Cardiac septum (tissue), 1 donor: ENCODE measurements at places on chromosomes 4 and X. TPM values are rescaled to one million over a fixed set of nuclear protein-coding genes. Genes with fewer than 3 reads are reported as not detected.

DNA sequence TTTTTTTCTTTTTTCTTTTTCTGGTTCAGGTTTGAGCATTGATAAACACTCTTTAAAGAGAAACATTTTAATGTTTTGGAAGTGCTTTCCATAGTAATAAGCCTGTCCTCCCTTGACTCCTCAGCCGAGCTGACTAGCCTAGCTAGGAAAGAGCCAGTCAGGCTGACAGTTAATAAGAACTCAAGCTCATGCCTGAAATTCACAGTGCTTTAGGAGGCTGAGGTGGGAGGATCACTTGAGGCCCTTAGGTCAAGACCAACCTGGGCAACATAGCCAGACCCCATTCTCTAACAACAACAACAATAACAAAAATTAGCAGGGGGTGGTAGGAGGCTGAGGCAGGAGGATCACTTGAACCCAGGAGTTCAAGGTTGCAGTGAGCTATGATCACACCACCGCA lies 53.4 kb upstream of the ZCCHC13 start:
- DNase-seq: no peak

GRCh38 chr4:114900934-114901333 lies 212.5 kb downstream of the NDST4 start:
- DNase-seq: no peak

- DNase-seq: no peak
These were observed 192.7 kb upstream of the LEF1 start for GRCh38 chr4:108361446-108361820.

DNA sequence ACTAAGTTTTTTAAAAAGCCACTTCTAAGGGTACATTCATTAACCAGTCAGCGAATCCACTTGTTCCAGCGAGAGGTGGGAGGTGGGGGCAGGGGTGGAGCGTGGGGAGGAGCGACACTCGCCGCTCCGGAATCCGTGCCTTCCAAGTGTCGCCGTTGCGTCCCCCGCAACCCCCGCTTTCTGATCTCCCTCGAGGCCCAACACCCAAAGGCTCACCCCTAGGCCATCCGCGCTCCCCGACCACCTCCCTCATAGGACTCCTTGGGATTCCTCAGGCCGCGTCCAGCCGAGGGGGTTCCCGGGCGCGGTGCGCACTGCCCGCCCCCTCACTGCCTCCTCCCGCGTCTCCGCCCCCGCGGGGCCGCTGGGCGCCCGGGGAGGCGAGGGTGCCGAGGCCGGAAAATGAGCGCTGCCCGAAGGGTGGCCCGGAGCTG lies 108.1 kb upstream of the STOX2 start:
- DNase-seq: peak; percentile 79

GRCh38 chrX:53039236-53039635 lies 9.4 kb upstream of the GPR173 start:
- DNase-seq: no peak

GRCh38 chr4:76749355-76749754 lies 148.6 kb downstream of the SOWAHB start:
- no peak for DNase-seq

DNA sequence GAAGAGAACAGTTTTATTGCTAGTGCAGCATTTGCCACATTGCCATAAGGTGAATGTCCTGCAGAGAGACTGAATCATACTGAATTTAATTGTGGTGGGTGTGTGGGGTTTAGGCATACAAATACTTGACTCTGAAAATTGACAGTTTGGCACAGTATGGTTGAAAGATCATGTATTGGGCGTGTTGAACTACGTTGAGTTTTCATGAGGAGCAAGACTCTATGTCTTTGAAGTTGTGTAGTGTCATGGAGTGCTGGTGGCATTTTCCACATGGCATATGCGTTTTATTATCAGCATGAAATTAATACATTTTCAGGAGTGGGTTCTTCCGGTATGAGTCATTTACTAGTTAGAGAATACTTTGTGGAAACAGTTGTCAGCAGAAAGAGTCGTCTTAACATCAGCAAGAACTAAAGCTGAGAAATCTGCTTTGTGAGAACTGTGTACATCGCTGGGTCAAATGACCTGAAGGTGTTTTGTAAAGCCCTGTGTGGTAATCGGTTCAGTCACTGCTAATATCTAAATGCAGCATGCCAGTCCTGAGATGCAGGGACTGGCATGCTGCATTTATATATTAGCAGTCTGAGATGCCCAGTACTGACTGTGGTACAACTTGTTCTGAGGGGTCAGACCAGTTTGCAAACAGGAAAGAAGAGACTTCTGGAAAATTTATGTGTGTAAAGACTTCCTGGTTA lies 50.3 kb downstream of the ARHGAP10 start:
- DNase-seq: no peak

DNA sequence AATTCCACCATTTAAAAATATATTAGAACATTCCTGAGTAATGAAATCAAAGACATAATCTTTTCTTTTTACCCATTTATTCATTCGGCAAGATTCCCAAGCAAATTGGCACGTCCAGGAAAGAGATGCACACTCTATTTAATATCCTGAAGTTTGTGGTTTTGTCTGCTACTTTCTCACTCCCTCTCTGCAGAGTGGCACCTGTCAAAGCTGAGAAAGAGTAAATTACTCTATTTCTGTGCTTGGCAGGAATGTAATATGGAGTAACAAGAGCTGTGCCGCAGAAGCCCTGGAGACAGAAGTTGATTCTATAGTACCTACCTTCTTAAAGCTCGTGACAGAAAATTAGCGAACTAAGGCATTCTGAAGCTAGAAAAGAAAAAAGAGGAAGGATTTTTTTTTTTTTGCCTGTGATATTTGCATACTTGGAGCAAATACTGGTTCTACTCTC lies 5.5 kb downstream of the GSTCD start:
- no peak for DNase-seq

DNA sequence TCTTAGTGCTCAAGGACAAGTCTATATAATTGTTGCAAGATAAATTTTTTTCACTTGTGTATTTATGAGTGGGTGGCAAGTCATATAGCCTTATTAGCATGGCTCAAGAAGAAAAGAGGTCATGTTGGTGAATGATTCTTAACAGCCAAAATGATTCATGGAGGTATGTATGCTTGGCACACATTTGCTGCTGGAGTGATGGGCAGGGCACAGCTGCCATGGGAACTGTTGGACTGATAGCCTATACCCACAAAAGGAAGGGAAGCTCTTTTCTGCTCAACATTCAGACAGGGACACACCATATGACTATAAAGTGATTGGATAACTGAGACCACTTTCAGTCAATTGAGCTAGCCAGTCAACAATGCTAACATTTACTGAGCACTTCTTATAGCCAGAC lies 46.8 kb upstream of the PITX2 start:
- no peak for DNase-seq

DNA sequence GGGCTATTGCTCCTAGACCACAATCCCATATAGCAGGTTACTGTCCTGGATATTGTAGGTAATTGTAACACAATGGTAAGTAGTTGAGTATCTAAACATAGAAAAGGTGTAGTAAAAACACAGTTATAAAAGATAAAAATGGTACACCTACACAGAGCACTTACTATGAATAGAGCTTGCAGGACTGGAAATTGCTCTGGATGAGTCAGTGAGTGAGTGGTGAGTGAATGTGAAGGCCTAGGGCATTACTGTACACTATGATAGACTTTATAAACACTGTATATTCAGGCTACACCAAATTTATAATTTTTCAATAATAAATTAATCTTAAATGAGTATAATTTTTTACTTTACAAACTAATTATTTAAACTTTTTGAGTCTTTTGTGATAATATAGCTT lies 425.7 kb downstream of the PABPC4L start:
- DNase-seq: no peak

DNA sequence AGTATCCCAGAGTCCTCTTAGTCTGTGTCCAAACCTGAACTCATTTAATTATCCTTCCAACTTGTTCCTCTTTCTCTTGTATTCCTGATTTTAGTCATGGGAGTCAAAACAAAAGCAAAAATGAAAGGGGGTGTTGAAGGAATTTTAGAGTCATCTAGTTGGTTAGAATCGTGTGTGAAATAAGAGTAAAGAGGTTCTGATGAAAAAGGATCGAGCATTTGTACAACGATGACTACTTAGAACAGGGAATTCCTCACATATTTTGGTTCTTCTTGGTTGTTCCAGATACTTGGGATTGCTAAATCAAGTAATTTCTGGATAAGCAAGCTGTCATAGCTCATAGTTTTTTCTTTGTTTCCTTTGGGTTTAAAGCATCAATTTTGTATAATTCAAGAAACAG lies 194.4 kb downstream of the BCOR start:
- no peak for DNase-seq

DNA sequence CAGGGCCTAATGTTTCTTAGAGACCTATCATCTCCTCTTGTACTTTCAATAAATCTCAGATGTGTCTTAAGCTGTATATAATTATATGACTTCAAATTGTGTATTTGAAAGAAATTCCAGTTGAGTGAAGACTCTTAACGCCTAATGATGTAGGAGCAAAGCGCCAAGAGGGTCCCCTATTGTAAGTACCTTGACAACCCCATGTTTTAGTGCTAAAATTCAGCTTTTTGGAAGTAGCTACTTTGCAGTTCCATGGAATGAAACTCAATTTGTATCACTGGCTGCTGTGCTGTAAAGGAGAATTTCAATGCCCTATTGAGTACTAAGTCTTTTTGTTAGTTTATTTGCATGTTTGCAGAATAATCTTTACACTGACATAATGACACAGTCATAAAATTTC lies 1826.6 kb upstream of the AGA start:
- DNase-seq: no peak

- no peak for DNase-seq
These were observed 221.5 kb upstream of the FAM241A start for GRCh38 chr4:111923786-111924185.

GRCh38 chr4:1792832-1793495 lies at the start of gene FGFR3:
Gene FGFR3 (plus strand): TSS chr4:1793293. CDS start chr4:1793935, 642 bp downstream.
- DNase-seq: no peak

DNA sequence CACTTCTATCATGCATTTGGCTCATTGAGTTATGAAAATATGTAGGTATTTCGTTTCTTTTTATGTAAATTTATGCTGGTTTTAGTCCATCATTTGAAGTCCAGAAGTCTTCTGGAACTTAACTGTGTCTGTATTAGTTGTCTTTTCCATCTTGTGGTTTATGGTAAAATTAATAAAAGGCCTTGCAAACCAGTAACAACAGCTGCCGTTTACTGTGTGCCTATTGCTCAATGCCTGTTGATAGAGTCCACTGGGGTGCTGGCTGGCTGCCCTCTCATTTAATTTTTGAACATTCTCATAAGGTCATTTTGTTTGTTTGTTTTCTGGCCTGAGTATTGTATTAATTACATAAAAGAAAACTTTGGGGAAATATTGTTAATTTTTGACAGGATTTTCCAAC lies 98.0 kb downstream of the NAA11 start:
- DNase-seq: no peak

DNA sequence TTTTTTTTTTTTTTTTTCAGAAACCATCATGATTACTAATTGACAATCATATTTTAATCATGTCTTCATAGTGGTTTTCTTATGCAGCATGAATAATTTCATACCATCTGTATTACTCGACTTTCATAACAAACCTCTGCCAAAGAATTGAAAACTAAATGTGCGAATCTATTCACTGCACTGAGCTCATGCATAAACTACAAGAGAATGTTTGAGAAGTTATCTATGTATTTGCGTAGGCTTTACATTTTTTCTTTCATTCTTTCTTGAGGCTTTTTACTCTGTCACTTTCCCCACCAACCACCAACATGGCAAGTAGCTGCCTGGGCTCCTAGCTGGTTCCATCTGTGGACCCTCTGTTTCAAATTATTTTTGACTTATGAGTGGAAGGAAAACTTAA lies 1761.0 kb downstream of the STIM2 start:
- no peak for DNase-seq

- DNase-seq: no peak
These were observed 82.9 kb upstream of the TMEM150C start for GRCh38 chr4:82644734-82645126.

- no peak for DNase-seq
These were observed 16.1 kb downstream of the MSMO1 start for GRCh38 chr4:165343353-165344191.

DNA sequence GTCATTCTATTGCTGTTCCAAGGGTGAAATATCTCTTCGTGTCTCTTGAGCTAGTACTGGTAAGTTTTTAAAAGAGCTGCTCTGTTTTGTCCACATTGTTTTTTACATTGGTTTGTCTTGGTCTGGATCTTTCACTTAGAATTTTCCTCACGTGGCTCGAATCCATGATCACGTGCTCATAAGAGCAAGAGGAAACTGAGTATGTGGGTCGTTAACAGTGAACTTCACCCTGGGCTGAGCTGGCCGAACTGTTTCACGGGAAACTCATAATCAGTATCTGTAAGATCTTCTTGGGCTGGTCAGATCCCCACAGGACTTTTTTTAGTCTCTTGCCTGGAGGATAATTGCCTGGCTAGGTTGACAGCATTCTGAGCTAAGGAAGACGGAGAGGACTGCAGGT lies 77.8 kb upstream of the HELT start:
- DNase-seq: no peak

GRCh38 chr4:95522682-95523530 lies 25.9 kb downstream of the UNC5C start:
- no peak for DNase-seq

DNA sequence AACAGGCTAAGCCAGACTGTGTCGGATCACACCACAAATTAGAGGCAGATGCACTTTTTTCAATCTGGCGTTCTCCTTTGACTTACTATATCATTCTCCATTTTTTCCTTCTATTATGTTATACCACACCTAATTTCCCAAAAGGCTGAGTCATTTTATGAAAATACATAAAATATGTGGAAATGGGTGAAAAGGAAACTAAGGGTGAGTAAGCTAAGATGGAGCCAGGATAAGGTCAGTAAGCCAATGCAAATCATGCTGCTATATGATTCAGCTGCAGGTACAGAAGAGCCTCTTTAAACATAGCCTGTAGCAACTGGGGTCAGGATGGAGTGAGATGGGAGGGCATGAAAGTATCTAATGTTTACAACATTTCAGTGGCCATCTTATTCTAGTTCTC lies 94.0 kb upstream of the TEX13A start:
- no peak for DNase-seq

Gene FGB
- not detected for total RNA-seq

Gene STPG2
- 0.19 TPM for total RNA-seq

Gene CXCL13
- total RNA-seq: not detected

Gene ATP10D
- total RNA-seq: 11.6 TPM

Gene TASL
- total RNA-seq: 0.22 TPM

Gene FATE1
- total RNA-seq: 0.67 TPM

Gene UGT2B7
- total RNA-seq: not detected

Gene RPS6KA6
- total RNA-seq: 0.40 TPM

Gene NHS
- total RNA-seq: 2.6 TPM

Gene CACNA1F
- 0.08 TPM for total RNA-seq

Gene TKTL2
- total RNA-seq: not detected

Gene GNPDA2
- 16.4 TPM for total RNA-seq

Gene CCNG2
- total RNA-seq: 10.5 TPM

Gene GLOD5
- not detected for total RNA-seq
